Lower lobe of right lung (tissue), 2 donors: ENCODE measurements at places on chromosomes 13 and 19. TPM values are rescaled to one million over a fixed set of nuclear protein-coding genes. Genes with fewer than 3 reads are reported as not detected.

The CYP4F11 gene
- 3.5 TPM for total RNA-seq

DNA sequence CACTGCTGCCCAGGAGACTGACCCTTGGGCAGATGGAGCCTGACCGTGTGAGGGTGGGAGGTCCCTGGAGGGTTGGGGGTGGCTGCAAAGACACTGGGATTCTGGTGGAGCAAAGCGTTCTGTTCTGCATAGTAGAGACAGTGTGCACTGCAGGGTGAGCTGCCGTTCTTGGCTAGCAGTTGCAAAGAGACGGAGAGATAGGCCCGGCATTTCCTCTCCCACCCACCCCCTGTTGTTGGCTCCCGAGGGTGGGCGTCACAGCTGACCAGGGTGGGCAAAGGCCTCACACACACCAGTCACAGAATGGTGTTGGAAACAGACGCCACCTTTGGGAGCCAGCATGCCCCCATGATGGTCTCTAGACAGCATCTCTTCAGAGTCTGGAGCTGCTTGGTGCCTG lies 11.4 kb downstream of the TMEM255B start:
- peaks cover 6% of the 10 kb centered on the region for H3K36me3 ChIP-seq
- no peak overlapping the region for H3K4me3 ChIP-seq
- H3K27me3 ChIP-seq: no peaks in the 10 kb centered on the region
- H3K4me1 ChIP-seq: no peaks in the 10 kb centered on the region
- H3K27ac ChIP-seq: no peak overlapping the region
- no peak for DNase-seq

DNA sequence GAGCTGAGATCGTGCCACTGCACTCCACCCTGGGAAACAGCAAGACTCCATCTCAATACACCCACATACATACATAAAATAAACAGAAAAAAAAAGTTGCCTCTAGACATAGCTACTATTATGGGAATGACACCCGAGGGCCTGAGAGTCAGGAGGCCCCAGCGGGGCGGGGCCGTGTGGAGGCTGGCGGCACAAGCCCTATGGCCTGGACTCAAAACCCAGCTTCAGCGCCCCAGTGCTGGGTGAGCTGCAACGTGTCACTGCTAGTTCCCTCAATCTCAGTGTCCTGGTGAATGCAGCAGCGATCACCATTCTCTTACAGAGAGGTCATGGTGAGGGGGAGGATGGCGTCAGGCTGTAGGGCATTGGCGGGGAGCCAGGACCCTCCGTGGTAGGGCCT lies 9.2 kb upstream of the ZSCAN1 start:
- no peaks in the 10 kb centered on the region for H3K27me3 ChIP-seq
- no peaks in the 10 kb centered on the region for H3K4me1 ChIP-seq
- no peaks in the 10 kb centered on the region for H3K36me3 ChIP-seq
- H3K27ac ChIP-seq: no peak overlapping the region
- H3K4me3 ChIP-seq: no peak overlapping the region
- no peak for DNase-seq

DNA sequence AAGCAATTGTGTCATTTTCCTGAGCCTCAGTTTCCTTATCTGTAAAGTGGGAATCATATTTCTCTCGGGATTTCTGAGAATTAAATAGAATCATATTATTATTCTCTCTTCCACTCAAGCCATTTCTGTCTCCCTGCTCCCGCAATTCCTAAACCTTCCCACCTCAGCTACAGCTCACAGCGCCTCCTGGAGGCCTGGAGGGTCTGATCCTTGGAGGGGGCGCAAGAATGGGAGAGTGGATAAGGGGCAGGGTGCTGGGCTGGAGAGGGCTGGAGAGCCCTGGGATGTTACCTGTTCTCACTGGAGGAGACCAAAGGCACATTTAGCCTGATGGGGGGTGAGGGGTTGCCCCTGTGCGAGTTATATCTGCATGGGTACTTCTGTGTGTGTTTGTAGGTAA lies 31.1 kb upstream of the CYP2S1 start:
- H3K4me1 ChIP-seq: no peaks in the 10 kb centered on the region
- DNase-seq: no peak
- no peaks in the 10 kb centered on the region for H3K27me3 ChIP-seq
- no peak overlapping the region for H3K4me3 ChIP-seq
- H3K36me3 ChIP-seq: no peaks in the 10 kb centered on the region

- H3K36me3 ChIP-seq: no peaks in the 10 kb centered on the region
- no peak for DNase-seq
- peak overlapping the region; percentile 36 for H3K27ac ChIP-seq
- no peak overlapping the region for H3K4me3 ChIP-seq
Observed at GRCh38 chr19:33273065-33273736, 29.1 kb downstream of the CEBPA start.

- H3K27ac ChIP-seq: no peak overlapping the region
- no peaks in the 10 kb centered on the region for H3K27me3 ChIP-seq
- H3K4me1 ChIP-seq: peaks cover 5% of the 10 kb centered on the region
- DNase-seq: no peak
- H3K36me3 ChIP-seq: no peaks in the 10 kb centered on the region
Observed at GRCh38 chr13:20466371-20466770, 59.3 kb downstream of the CRYL1 start.

- no peaks in the 10 kb centered on the region for H3K27me3 ChIP-seq
- no peaks in the 10 kb centered on the region for H3K4me1 ChIP-seq
- H3K27ac ChIP-seq: no peak overlapping the region
- DNase-seq: no peak
- no peak overlapping the region for H3K4me3 ChIP-seq
- H3K36me3 ChIP-seq: no peaks in the 10 kb centered on the region
Observed at GRCh38 chr19:16921766-16922591, 33.2 kb downstream of the F2RL3 start.

GRCh38 chr13:44382635-44383145 lies 9.1 kb downstream of the SERP2 start:
- no peak overlapping the region for H3K27ac ChIP-seq
- DNase-seq: no peak
- H3K36me3 ChIP-seq: no peaks in the 10 kb centered on the region
- no peaks in the 10 kb centered on the region for H3K27me3 ChIP-seq
- H3K4me1 ChIP-seq: peaks cover 4% of the 10 kb centered on the region
- no peak overlapping the region for H3K4me3 ChIP-seq

DNA sequence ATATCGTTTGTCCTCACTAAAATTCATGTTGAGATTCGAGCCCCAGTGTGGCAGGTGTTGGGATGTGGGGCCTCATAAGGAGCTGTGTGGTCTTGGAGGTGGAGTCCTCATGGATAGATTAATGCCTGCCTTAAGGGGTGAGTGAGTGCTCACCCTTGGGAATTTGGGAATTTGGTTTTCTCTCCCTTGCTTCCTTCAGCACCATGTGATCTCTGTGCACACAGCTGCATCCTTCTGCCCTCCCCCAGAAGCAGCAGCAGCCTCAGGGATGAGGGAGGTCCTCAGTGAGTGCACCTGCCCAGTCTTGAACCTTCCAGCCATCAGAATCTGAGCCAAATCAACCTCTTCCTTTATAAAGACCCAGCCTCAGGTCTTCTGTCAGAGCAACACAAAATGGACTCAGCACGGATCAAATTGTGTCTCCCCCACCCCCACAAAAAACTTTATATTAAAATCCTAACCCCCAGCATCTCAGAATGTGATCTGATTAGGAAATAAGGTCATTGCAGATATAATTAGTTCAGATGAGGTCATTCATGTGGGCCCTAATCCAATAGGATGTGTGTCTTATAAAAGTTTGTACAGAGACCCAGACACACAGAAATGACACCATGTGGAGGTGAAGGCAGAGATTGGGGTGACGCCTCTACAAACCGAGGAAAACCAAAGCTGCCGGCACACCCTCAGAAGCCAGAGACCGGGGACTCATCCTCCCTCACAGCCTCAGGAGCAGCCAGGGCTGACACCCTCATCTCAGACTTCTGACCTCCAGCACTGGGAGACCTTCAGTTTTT lies 12.9 kb downstream of the CYTH2 start:
- DNase-seq: no peak
- H3K27me3 ChIP-seq: no peaks in the 10 kb centered on the region
- peaks cover 18% of the 10 kb centered on the region for H3K4me1 ChIP-seq
- H3K36me3 ChIP-seq: peaks cover 23% of the 10 kb centered on the region
- no peak overlapping the region for H3K4me3 ChIP-seq
- no peak overlapping the region for H3K27ac ChIP-seq

DNA sequence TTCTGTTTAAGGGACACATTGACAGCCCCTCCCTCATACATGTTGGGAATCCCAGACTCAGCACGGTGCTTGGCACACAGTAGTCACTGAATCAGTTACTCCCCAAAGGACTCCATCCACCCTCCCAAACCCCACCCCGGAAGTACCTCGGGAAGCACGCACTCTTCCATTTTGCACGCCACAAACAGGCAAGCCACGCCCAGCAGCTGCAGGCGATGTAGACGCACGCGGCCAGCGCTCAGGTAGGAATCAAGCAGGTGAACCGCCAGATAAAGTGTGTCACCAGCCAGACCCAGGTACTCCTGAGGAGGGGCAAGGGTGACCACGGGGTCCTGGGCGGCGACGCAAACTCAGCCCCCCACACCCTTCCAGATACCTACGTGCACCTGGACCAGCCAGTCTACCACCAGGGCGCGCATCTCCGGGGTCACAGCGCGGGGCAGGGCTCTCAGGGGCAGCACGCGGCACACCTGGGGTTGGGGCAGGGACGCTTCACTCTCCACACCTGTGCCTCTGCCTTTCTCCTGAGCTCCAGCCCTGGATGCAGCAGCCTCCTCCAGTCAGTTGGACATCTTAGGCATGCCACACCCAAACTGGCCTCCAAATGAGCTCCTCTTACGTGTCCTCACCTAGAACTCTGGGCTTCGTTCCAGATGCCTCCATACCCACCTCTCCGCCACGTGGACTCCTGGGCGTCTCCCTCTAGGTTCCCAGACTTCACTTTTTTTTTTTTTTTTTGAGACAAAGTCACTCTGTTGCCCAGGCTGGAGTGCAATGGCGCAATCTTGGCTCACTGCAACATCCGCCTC lies 1.9 kb downstream of the CCNP start:
- peaks cover 37% of the 10 kb centered on the region for H3K27me3 ChIP-seq
- H3K4me1 ChIP-seq: peaks cover 26% of the 10 kb centered on the region
- H3K4me3 ChIP-seq: no peak overlapping the region
- no peak for DNase-seq

The CCNA1 gene
- 1.5 TPM for total RNA-seq
